ENCODE measurements at places on chromosomes 16 and 17. TPM values are rescaled to one million over a fixed set of nuclear protein-coding genes. Genes with fewer than 3 reads are reported as not detected.

DNA sequence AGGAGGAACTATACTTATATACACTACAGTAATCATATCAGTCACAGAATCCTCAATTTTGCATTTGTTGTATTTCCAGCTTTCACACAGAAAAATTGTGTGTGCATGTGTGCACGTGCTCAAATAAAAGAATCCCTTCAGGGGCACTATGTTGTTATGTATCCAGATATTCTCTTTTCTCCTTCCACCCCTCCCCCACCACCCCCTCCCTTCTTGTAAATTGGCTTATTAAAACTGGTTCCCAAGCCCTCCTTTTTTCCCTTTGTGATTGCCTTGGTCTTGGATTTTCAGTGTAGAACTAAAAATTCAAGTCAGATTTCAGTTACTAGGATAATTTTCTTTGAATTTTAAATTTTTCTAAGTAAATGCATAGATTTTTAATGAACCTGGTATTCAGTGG lies 86.3 kb downstream of the WNT3 start:
- no peak for DNase-seq

DNA sequence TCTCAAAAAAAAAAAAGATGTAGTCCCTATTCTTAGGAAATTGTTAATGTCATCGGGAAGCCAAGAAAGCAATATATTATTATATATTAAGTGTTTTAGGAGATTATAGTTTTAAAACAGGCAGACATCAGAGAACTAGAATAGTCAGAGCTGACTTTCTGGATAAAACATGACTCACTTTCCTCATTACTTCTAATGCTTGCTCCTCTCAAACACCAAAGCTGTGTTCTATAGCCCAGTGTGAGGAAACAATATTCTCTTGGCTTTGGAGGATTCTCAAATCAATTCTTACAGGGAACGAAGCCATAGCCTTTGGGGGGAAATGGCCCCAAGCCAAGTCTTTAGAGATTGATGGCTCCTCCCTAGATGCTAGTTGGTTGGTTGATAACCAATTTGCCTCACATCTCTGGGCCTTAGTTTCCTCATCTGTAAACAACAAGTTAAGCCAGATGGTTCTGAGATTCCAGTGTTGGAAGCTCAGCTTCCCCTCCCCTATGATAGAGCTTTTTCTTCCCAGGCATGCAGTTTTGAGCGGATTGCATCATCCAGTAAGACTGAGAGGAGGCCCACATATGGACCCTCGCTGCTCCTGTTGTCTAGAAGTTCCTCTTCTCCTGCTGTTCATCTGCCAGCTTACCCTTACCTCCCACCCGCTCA lies 12.4 kb downstream of the NMT1 start:
- DNase-seq = no peak

- no peak for DNase-seq
Measured at GRCh38 chr17:80870401-80870800, 121.2 kb upstream of the CHMP6 start.

XAF1 gene
- 446 TPM for total RNA-seq

TBX21 gene
- total RNA-seq = 16.0 TPM

DNA sequence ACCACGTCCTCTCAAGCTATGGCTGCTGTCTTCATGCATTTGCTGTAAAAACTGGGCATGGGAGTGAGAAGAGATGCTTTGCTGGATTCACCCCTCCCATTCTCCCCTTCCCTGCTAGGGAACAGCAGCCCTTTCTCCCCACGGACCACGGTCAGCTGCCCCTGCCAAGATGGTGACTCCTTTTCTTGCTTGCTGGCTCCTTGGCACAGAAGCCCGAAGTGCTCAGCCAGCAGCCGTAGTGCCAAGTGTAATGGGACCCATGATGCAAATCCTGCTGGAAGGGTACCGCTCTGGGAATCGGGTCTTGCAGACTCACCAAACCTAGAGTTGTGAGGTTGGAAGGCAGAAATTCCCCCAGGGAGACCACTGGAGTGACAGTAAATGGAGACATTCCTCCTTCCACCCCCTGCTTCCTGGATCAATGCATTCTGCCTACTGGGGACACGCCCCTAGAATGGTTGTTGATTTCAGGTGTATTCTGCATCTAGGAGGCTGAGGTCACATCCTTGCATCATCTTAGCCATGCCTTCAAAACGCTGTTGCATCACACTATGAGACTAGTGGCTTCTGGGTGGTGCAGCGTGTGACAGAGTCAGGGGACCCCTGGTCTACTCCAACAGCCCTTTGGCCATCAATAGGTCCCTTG lies 63.0 kb upstream of the CBX4 start:
- DNase-seq = no peak

DNA sequence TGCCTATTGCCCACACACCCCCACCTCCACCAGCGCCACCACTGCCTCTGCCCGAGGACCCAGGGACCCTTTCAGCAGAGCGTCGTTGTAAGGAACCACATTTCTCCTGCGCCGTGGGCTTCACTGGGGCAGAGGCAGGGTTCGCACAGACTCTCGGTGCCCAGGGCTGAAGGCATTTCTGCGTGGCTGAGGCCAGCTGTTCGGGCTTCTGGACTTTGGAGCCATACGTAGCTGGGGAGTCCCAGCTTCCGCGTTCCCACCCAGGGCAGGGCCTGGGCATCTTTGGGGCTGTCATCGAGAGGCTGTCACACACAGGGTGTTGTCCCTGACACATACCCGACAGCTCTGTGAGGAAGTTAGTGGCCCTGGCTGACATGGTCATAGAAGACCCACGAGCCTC lies 16.0 kb upstream of the SMIM5 start:
- DNase-seq = no peak

CORO1A gene
- total RNA-seq = 1,809 TPM

DNA sequence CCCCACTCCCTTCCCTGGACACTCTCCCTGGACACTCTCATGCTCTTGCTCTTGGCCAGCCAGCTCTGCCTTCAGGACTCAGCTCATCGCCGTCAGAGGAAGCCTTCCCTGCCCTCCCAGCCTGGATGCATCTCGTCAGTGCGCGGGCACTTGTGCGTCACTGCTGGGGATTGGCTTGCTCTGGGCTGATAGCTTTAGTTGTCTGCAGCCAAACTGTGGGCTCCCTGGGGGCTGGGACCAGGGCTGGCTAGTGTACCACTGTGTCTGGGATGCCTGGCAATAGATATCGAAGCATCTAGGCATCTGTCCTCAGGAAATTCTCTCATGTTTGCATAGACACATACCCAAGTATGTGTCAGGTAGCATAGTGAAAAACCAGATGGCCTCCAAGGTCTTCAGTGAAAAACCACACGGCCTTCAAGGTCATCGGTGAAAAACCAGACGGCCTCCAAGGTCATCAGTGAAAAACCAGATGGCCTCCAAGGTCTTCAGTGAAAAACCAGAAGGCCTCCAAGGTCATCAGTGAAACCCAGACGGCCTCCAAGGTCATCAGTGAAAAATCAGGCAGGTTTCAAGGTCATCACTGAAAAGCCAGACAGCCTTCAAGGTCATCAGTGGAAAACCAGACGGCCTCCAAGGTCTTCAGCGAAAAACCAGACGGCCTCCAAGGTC lies 72.0 kb downstream of the CMIP start:
- no peak for DNase-seq

NUP93 gene
- total RNA-seq = 85.0 TPM

CA5A gene
- total RNA-seq = not detected

GRCh38 chr16:72066747-72067146 lies 3.7 kb downstream of the HPR start:
- DNase-seq = peak; percentile 29
